ENCODE measurements at places on chromosomes 5 and 9.

GRCh38 chr5:14191325-14191724 is 48.2 kb downstream of the TRIO start:
- DNase-seq = no peak

DNA sequence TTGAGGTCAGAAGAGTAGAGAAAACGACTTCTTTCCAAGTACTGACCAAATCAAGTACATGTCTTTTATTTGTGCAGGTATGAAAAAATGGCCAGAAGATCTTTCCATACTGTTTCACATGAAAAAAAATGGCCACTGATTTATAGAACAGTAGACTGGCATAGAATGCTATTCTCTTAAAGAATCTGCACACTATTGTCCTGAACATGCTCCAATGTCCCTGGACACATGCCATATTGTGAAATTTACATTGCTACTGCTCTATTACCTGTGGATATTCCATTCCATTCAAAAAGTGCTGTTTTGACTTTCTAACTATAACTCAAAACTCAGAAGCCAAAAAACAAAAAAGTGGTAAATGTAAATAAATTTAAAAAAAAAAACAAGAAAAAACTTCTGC is 60.6 kb downstream of the FBXL17 start:
- no peak for DNase-seq

DNA sequence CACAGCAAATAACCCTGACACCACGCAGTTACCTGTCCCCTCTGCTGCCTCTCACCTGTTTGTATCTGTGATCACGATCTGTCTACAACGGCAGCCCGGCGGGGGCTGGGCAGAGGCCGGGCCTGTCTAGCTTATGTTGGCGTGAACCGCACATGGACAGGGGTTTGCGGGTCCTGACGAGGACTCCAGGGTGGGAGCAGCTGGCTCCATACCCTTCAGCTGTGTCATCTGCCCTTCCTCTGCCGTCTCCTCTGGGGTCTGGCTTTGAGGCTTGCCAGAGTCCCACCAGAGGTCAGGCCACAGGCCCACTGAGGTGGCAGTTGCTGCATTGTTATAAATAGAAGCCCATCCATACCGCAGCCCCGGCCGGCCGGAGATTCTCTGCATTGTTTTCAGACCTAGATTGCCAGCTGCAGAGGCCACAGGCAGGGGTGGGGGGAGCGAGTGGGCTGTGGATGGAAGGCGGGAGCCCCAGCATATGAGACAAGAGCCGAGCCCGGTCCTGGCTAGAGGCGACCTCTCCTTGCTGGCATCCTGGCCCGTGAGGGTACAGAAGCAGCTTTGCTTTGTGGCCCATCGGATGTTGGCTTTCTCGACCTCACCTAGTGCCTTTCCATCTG is 37.8 kb downstream of the FAM78A start:
- no peak for DNase-seq

- DNase-seq = no peak
Observed at GRCh38 chr9:137222190-137223077, at the start of gene RNF208. Gene RNF208, minus strand, starts transcription at chr9:137222240. Its CDS starts 1,028 bp downstream, at chr9:137221212.

GRCh38 chr9:132144708-132145365 is 17.0 kb upstream of the NTNG2 start:
- no peak for DNase-seq

DNA sequence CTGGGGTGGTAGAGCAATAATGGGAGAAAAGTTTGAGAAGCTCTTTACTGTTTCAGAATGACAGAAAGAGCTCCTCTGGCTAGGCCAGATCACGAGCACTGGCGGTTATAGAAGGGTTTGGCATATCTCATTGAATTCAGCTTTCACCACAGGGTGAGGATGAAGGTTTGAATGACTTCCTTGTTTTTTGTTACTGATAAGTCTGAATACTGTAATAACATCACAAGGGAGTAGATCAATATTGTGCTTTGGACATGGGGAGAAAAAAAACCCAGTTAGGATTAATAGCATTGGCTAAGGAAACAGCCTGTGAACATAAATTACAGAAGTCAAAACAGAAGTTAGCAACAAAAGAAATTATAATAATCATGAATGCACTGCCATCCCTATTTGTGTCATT is 9.4 kb downstream of the PHAX start:
- no peak for DNase-seq

- no peak for DNase-seq
Observed at GRCh38 chr9:37983381-37984067, 79.6 kb upstream of the SLC25A51 start.

DNA sequence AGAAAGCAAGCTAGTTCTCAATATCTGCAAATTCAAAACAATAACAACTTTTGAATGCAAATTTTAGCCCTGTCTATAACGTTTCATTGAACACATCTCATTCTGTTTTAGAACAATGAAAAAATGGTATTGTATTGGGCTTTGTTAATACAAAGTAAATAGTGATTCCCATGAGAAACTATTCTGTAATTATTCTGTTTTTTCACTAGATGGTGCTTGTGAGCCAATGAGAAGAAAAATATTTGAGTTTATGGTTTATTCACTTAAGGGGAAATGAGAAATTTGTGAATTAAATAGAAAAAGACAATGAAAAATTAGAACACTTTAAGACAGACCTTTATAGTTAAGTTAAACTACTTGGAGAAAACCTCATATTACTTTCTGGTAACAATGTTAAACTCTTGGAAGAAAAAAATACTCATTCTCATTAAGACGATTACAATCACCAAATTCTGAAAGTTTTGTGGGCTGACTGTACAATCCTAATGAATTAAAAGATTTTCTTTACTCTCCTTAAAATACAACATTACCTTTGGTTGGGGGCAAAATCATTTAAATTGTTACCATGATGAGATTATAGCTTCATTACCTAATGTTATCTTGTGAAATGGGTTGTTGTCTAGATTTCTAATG is 127.0 kb downstream of the NNT start:
- DNase-seq = no peak

DNA sequence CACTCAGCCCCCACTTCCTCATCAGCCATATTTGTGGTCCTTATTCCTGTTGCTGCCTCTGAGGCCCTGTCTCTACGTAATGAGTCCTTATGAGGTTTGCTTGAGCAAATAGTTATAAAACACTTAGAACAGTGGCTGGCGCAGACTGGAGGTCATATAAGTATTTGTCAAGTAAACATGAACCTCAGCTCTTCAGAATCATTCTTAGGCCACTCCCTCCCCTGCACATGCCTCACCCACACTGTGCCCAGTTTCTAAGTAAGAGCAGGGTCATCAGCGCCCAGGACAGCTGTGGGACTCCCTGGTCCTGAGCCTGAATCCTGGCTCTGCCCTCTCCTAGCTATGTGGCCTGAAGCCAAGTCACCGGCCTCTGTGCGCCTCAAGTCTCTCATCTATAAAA is 4.0 kb downstream of the ST6GALNAC4 start:
- DNase-seq = no peak

DNA sequence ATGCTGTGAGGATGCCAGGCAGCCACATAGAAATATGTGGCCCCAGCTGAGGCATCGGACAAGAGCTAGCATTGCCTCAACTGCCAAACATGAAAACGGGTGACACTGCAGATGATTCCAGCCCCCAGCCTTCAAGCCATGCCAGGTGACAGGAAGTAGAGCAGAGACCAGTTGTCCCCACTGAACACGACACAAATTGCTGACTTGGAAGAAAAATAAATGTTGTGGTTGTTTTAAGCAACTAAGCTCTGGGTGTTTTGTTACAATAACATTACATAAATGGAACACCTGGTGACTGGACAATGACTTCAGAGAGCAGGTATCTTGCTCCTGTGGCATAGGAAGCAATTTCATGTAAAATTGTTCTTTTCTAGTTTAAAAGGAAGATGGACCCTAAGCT is 154.2 kb downstream of the KIF4B start:
- no peak for DNase-seq

DNA sequence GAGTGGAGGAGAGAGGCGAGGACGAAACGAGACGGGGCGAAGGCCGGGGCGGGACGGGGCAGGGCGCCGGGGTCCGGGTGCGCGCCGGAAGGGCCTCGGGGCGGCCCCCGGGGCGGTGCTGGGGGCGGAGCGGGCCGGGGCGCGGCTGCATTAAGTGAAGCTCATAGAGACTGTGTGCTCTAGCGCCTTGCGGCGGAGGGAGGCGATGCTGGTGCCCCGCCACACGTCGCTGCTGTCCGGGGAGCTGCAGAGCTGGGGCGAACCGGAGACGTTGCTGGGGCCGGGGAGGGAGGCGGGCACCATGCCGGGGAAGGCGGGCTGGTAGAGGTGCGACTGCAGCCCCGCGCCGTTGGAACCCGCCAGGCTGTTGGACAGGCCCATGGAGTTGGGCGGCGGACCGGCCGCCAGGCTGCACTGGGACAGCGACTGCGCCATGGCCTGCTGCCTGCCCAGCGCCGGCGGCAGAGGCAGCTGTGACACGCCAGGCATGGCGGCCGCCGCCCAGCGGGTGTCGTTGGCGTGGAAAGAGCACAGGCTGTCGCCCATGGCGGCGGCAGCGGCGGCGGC is 8.3 kb downstream of the OTP start:
- DNase-seq = no peak

GRCh38 chr5:119332978-119333401 is 22.8 kb upstream of the TNFAIP8 start:
- no peak for DNase-seq

DNA sequence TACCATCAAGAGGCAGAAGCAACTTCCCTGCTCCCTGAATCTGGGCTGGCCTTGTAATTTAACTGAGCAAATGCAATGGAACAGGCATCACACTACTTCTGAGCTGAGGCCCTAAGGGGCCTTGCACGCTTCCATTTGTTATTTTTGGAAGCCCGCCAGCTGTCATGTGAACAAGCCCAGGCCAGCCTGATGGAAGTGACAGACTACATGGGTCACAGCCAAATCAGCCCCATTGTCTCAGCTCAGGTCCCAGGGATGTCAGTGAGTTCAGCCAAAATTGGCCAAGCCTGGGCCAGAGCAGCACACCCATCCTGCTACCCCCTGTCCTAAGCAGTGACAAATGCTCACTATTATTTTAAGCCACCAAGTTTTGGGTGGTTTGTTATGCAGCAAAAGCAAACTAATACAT is 72.8 kb downstream of the PRRT1B start:
- DNase-seq = no peak

GRCh38 chr9:1759009-1759408 is 256.1 kb upstream of the SMARCA2 start:
- no peak for DNase-seq

DNA sequence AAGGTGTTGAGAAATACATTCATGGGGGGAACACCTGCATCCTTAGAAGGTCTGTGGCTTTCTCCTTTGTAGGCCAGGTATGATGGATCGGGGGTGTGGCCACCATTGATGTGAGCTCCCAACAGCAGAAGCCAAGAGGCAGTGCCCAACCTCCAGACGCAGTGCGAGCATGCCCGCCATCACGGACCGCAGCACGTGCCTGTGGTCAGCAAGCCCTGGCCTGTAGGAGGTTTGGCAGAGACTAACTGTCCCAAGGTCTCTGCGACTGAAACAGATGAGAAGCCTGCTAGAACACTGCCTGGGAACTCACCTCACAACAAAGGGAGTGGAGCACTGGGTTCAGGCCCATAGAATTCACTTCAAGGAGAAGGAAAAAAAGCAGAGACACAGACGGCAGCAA is 31.9 kb upstream of the ZNF354A start:
- DNase-seq = no peak

DNA sequence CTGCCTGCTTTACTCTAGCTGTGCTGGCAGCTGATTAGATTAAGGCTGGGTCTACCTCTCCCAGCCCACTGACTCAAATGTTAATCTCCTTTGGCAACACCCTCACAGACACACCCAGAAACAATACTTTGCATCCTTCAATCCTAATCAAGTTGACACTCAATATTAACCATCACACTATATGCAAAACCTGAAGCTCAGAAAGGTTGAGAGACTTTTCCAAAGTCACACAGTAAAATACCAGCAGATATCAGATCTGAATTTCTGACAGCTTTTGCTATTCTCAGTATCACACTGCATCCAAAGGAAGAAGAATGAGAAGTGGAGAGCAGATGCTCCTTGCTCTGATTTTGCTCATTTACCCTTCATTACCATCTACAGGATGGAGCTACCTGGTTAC is 114.9 kb upstream of the RANBP3L start:
- DNase-seq = no peak

GRCh38 chr5:35309365-35310130 is 79.3 kb upstream of the PRLR start:
- no peak for DNase-seq

GRCh38 chr5:140633021-140633471 is at the start of gene CD14:
Gene CD14, minus strand, starts transcription at chr5:140633175. Its CDS starts 104 bp downstream, at chr5:140633071.
- DNase-seq = no peak

Measured in stimulated activated CD4-positive, alpha-beta T cell treated with anti-CD3 and anti-CD28 coated beads, Interleukin-12 subunit alpha, Interleukin-12 subunit beta, amount 100 ng/mL, for 24 hours (primary cell).